Left ventricle myocardium inferior (tissue), 1 donor: ENCODE measurements at places on chromosomes 12 and 14. TPM values are rescaled to one million over a fixed set of nuclear protein-coding genes. Genes with fewer than 3 reads are reported as not detected.

DNA sequence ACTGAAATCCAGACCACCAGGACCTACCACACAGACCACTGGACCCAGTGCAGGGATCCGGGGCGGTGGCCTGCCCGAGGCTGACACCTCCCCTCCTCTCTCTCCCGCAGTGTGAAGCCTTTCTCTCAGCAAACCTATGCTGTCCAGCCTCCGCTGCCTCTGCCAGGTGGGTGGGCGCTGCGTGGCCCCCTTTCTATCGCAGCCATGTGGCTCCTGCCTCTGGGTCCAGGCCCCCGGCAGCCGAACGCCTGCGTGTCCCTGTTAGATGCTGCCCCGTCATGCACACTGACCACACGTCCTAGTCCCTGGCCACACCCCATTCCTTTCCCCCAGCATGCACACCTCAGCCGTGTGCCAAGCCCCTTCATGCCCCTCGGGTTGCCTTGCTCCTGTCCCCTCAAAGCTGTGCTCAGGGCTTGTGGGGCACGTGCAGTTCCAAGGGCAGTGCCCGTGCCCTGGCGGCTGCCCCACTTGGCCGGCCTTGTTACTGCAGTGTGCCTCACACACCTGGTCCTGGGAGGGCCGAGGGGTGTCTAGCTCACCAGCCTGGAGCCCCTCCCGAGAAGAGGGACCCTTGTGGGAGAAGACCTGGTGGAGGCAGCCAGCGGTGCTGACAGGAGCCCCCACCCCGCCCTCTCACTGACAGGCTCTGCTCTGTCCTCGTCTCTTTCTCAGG lies 58.0 kb upstream of the TSPAN9 start:
- no peak for DNase-seq

- no peak for DNase-seq
These were observed 23.0 kb upstream of the RAB21 start for GRCh38 chr12:71731439-71732356.

DNA sequence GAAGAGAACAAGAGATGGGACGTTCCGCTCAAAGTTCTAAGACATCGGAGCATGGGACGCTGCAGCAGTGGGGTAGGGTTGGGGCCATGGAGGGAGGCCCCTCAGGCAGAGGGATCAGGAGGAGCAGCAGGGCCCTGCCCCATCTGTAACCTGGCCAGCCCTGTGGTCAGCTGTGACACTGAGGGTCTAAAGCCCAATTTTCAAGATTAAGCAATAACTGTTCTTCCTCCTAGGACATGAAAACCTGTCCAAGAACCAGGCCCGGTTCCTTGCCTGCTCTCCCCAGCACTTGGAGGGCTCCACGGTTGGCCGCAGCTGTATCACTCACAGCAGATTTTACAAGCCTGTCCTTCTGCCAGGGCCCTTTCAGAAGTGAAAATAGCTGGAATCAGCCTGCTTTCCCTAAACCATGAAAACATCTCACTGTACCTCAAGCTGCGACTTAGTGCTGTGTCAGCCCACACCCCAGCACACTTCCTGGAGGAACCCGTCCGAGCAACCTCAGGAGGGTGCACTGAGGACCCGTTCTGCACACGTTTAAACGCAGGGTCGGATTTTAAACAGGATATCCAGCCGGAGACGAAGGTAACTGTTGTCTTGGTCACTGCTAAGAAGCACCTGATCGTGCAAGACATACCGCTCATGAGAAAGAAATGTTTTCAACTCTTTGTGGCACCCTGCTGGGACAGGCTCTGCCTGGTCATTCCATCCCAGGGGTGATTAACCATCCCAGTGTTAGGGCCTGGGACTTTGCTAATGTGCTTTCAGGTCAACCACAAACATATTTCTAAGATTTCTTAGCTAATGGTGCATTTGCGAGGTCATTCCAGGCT lies 201.9 kb upstream of the DIO3 start:
- peak; percentile 68 for DNase-seq

- no peak for DNase-seq
These were observed 77.1 kb upstream of the SLC35F4 start for GRCh38 chr14:57943038-57943437.

DNA sequence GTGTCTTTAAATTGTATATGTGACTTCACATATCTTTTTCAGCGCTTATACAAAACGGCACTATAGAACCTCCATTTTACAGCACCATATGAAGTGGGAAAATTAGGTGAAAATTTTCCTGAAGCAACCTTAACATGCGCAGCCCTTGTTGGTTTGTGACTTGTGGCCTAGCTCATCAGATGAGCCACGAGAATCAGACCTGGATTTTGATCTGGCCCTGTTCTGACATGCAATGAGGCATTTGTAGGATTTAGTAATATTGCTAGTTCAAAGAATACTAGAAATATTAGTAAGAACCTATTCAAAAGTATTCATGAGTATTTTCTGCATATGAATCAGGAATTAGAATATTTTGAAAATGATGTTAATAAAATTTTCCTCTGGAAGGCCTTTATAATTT lies 2.9 kb downstream of the CDKN1B start:
- DNase-seq, result no peak

DNA sequence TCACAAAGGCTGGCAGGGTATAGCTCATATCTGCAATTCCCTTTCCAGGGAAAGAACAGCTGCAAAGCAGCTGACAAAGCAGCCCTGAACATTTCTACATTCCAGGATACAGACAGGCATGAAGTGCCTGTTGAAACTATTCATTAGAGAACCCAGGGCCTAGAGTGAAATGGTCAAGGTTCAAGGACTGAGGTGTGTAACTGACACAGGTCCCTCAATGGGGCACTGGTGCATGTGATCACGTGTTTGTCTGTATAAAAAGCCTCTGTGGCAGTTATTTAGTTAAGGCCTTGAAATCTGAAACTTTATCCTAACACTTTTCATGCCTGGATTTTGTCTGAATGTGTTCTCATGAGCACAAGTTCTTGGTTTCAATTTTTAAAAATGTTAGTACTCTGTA lies 47.1 kb downstream of the GIT2 start:
- no peak for DNase-seq

DNA sequence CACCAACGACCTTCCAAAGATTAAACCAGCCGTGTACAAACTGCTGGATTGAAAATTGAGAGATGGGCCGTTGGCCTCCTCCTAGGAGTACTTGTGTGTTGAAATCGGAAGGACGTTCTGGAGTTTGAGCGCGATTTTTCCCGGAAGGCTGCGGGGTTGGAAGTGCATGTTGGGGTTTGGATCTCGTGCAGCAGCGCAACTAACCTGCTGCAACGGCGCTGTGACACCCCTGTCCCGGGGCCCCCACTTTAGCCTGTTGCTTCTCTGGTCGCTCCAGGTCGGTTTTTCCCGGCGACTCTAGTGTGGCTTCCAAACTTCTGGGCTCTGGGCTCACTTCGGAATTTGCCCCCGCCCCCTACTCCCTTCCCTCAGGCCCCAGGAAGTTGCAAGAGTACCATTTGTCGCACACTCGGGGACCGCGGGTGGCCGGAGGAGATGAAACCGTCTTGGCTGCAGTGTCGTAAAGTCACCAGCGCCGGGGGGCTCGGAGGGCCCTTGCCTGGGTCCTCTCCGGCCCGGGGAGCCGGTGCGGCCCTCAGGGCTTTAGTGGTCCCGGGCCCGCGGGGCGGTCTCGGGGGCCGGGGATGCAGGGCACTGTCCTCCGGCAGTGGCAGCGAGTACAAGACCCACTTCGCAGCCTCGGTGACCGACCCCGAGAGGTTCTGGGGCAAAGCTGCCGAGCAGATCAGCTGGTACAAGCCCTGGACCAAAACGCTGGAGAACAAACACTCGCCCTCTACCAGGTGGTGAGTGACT lies at the start of gene ACSS3:
TSS of gene ACSS3 (plus strand) at position 394 of the 756 bp plus-strand sequence. CDS start at position 436, 42 bp downstream.
- DNase-seq, result peak; percentile 75

DNA sequence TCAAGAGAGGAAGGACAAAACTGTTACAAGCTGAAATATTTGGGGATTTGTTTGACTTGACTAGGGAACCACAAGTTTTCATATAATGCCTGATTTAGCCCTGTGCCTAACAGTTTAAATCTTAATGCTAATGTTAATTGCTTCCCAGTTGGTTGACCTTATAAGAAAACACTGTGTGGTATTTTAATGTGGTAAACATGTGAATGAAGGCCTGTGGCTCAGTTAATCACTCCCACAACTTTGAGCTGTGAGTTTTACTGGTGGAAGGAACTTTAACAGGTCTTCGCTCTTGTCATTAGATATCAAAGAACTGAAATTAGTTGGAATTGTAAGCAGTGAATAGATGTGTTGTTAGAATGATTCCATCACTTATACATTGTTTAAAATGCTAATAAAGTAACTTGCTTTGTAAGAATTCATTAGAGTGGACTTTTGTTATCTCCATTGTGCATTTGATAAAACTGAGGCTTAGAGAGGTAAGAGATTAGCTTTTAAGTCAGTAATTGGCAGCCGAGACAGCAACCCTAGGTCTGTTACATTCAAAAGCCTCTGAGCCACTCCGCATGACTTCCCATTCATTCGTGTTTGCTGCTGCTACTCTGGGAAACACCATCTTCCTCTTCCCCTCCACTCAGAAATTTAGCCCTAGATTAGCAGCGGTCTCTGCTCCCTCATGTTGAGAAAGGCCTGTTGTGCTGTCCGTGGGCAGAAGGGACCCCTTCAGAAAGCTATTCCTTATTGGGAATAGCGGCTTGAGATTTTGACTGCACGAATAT lies 1.0 kb upstream of the TBK1 start:
- no peak for DNase-seq

ARHGEF25 gene
- total RNA-seq, result 9.7 TPM

SRP54 gene
- total RNA-seq, result 28.5 TPM

ATG101 gene
- total RNA-seq, result 23.8 TPM

PLEKHG7 gene
- total RNA-seq, result not detected
